ENCODE measurements at places on chromosomes 4 and X.

DNA sequence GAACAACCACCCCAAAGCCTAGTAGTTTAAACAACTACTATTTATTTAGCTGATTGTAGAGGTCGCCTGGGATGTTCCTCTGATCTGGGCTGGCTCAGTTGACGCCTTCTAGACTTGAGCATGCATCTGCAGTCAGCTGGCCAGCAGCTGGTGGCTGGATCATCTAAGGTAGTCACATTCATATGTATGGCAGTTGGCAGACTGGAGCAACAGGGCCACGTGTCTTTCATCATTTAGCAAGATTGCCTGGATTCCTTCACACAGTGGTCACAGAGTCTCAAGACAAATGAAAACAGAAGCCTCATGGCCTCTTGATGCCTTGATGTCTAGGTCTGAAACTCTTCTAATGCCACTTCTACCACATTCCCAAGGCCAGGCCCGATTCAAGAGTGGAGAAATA is 220.6 kb upstream of the S100G start:
- DNase-seq = no peak

DNA sequence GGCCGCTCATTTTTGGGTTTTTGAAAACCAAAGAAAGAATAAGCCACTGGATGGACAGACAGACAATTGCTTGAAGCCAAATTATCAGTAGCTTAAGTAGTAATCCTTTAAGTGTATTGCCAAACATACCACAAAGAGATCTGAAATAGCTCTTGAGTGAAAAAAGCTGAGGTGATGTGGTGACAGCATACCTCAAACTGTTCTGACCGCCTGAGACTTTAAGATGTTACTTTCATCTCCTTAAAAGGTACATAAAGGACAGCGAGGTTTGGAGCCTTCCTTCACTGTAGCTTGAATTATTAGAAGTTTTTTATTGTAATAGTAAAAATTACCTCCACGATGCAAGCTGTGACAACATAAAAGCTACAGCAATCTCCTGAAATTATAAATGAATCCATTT is 271.5 kb upstream of the FAM241A start:
- peak; percentile 64 for DNase-seq

- DNase-seq = no peak
Observed at GRCh38 chr4:109041463-109042360, 260.7 kb downstream of the COL25A1 start.

- DNase-seq = no peak
Observed at GRCh38 chr4:5683566-5683965, 24.8 kb downstream of the EVC2 start.

GRCh38 chr4:19382993-19383756 is 868.5 kb upstream of the SLIT2 start:
- DNase-seq = no peak

GRCh38 chrX:153377727-153378126 is 23.4 kb downstream of the PNMA6E start:
- DNase-seq = no peak

- DNase-seq = no peak
Observed at GRCh38 chr4:73998040-73999011, at the start of gene CXCL5. Gene CXCL5 (minus strand): TSS chr4:73998677. CDS start chr4:73998581, 96 bp downstream.
